ENCODE measurements at places on chromosomes 5 and 9.

GRCh38 chr5:76305269-76305668, 97.8 kb upstream of the IQGAP2 start:
- DNase-seq, result no peak

- no peak for DNase-seq
Measured at GRCh38 chr5:160367261-160367660, 3.2 kb downstream of the C1QTNF2 start.

GRCh38 chr9:19379697-19380046, 364 bp downstream of the RPS6 start:
- no peak for DNase-seq

DNA sequence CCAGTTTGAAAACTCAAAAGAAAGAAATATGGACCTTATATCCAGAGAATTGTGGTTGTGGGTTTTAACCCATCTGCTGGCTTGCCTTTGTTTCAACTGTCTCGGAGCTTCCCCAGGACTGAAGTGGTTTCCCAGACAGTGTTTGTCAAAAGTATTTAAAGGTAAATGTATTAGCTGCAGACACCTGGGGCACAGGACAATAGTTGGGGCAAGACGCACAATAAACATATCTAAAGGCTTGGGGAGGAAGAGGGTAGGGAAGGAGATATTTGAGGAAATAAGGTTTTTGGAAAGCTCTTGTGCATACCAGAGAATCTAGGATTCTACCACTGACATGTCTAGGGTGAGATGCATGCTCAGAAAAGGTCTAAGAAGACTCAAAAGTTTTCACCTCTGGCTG, 99.0 kb downstream of the ADAMTS2 start:
- DNase-seq, result no peak

- DNase-seq, result no peak
Measured at GRCh38 chr9:138099803-138100598, 222.4 kb downstream of the CACNA1B start.

- DNase-seq, result no peak
Measured at GRCh38 chr9:126292736-126293521, 33.7 kb upstream of the MVB12B start.

GRCh38 chr9:124001458-124001799, 10.1 kb upstream of the LHX2 start:
- DNase-seq, result no peak

DNA sequence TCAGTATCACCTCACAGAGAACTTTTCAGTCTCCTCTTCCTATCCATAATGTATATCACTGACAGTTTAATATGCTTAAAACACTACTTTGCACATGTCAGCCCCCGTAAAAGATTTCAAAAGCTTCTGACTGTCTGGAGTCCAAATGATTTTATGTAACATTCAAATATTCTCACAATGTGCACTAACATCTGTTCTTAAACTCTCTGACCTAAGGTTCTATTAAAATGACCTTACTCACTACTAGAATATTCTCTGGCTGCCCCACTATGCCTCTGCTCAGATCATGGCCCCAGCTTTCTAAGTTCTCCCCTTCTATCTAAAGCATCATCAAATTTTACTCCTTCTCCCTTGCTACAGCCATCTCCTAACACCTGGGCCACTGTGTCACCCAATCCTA, 52.5 kb downstream of the AP3B1 start:
- DNase-seq, result no peak

- no peak for DNase-seq
Measured at GRCh38 chr5:7425830-7426229, 29.9 kb downstream of the ADCY2 start.

- no peak for DNase-seq
Measured at GRCh38 chr5:30279237-30279636, 914.2 kb upstream of the CDH6 start.
